ENCODE measurements at places on chromosomes 5 and 9.

GRCh38 chr9:107571148-107571547 is 81.6 kb upstream of the KLF4 start:
- DNase-seq: no peak

- no peak for DNase-seq
Measured at GRCh38 chr9:5626727-5627634, 1.9 kb upstream of the RIC1 start.

GRCh38 chr9:37798677-37799076 is 1.9 kb upstream of the DCAF10 start:
- no peak for DNase-seq

- no peak for DNase-seq
Measured at GRCh38 chr9:113151696-113152630, 1.2 kb downstream of the SLC31A2 start.

GRCh38 chr9:35102465-35102768 is 514 bp downstream of the STOML2 start:
- no peak for DNase-seq

DNA sequence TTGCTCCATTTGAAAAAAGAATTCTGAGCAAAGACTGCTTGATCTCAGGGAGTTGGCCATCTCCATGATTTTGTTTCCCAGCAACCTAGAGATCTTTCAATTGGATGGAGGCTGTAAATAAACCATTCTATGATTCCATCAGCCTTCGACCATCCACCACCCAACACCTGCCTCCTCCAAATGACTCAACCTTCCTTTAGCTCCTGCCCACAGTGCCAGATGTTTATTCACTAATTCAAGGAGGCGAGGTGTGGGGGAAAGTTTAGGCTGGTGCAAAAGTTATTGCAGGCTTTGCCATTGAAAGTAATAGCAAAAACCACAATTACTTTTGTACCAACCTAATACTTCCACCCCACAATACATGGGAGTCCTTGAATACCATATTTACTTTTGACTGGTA is 327.5 kb downstream of the CAAP1 start:
- DNase-seq: no peak

DNA sequence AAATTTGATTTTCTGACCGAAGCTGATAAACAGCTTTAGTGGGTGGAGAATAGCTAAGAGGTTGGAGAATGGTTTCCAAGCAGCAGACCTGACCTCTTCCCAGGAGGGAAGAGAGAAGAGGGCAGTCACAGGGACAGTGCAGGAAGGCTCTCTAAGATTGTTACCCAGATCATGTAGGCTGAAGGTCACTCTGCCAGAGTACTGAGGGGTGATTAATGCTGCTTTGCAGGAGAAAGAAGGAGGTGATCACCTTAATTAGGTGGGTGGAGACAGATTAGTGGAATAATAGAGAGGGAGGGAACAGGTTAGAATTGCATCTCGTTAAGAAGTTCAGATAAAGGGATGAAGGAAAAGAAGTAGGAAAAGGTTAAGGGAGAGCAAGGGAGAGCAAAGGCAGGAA is 440.5 kb downstream of the BRINP1 start:
- no peak for DNase-seq

GRCh38 chr9:134163371-134164196 is 780 bp downstream of the RNU6ATAC start:
- no peak for DNase-seq

DNA sequence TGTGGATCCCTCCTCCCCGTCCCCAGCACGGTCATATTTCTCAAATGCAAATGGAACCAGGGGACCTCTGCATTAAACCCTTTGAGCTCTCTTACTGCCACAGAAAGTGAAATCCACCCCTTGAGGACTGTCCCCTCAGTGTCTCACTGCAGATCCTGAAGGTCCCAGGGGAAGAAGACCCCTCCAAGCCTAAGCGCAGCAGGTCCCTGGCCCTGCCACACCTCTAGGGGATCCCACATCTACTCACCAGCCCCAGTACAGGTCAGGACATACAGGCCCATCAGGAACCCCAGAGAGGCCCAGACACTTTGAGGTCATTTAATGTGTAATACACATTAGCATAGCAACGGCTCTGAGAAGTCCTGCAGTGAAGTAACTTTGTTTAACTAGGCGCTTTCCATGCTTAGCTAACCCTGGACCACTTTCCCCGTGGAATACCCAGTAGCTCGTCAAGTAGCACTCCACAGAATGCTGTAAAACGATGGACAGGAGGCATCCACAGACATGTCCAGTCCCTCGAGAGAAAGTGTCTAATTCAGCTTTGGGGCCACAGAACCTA is 54.7 kb upstream of the ALDH1B1 start:
- no peak for DNase-seq

DNA sequence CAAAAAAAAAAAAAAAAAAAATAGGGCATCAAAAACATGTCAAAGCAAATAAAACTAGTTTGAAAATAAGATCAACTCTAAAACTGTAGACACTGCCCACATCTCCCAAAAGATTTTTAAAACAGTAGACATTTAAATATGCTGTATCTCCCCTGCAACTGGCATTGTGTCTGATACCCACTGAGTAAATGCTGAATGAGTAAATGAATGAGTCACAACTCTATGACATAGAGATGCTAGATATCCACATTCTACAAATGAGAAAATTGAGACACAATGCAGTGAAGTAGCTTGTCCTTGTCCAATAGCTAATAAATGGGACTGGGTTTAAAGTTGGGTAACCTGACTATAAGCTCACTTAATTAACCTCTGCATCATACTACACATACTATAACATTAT is 14.1 kb upstream of the MAP1B start:
- DNase-seq: no peak

DNA sequence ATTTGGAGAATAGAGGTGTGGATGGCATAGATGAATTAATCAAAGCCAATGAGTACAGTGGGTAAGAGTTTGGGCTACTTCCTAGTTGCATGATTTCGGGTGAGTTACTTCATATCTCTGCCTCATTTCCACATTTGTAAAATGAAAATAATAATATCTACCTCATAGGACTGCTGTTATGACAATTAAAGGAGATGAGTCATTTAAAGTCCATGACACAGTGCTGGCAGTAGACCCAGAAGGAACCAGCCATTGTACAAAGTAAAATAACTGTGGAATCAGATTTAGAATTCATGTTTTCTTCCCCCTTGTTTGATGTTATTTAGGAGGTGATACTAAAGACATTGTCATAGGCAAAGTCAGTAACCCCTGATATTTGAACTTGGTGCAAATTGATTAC is 139.5 kb upstream of the SLC27A6 start:
- no peak for DNase-seq

DNA sequence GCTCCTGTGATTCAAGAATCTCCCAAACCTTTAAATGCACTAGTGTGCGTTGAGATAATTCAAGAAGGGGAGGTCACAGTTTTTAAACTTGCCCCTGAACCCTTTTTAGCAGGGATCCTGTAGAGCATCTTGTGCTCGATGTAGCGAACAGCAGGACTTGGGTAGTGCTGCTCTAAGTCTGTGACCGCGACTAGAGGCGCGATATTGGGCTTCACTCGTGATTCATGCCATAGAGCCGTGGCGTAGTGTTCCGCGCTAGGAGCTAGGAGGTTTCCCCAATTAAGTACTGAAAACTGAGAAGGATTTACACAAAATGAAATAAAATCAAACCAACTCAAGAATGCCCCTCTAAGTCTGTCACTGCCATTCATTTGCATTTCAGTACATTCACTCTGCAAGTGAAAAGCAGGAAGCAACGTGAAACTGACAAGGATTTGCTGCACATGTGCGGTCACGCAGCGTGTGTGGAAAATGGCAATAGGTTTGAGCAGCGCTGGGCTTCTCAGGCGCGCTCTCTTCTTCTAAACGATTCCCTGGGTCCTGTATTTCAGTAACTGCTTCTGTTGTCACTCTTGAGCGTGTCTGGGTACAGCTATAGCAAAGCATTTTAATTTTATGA is 1135.9 kb upstream of the WWC1 start:
- no peak for DNase-seq

DNA sequence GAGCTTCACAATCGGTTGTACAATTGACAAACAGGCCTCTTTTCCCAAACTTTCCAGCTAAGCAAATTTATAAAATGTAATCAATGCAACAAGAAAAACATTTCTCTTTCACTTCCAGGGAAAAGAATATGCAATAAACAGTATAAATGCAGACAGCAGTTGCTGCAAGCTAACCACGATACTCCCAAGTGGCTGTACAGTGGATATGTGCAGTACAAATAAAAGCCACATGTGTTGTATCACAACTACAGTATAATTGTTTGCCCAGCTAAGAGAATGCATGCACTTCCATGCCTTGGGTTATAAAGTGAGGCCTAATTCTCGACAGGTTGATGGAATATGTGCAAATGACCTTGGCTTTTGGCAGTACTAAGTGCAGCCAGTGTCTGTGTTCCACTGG is 16.7 kb upstream of the PDCL start:
- DNase-seq: no peak

GRCh38 chr9:113501129-113501686 is 37.7 kb downstream of the RGS3 start:
- no peak for DNase-seq

- no peak for DNase-seq
Measured at GRCh38 chr5:16536246-16536645, 70.6 kb upstream of the ZNF622 start.

GRCh38 chr5:87008751-87009560 is 258.7 kb upstream of the RASA1 start:
- DNase-seq: no peak

DNA sequence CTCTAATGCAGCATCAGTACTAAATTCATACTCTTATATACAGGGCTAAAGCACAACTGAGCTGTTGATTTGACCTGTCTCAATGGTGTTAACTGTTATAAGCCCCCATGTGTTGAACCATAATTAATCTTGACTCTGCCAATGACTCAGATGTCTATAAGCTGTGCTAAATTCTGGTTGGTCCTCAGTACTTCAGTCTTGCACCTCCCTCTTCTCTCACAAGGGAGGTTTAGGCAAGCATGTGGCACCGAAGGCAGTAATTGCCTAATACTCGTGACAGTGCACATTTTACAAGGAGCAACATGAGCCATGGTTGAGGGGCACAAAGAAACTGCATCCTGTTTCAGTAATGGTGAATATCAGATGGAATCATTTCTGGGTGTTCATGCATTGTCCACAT is 255.9 kb downstream of the TRPM3 start:
- no peak for DNase-seq

DNA sequence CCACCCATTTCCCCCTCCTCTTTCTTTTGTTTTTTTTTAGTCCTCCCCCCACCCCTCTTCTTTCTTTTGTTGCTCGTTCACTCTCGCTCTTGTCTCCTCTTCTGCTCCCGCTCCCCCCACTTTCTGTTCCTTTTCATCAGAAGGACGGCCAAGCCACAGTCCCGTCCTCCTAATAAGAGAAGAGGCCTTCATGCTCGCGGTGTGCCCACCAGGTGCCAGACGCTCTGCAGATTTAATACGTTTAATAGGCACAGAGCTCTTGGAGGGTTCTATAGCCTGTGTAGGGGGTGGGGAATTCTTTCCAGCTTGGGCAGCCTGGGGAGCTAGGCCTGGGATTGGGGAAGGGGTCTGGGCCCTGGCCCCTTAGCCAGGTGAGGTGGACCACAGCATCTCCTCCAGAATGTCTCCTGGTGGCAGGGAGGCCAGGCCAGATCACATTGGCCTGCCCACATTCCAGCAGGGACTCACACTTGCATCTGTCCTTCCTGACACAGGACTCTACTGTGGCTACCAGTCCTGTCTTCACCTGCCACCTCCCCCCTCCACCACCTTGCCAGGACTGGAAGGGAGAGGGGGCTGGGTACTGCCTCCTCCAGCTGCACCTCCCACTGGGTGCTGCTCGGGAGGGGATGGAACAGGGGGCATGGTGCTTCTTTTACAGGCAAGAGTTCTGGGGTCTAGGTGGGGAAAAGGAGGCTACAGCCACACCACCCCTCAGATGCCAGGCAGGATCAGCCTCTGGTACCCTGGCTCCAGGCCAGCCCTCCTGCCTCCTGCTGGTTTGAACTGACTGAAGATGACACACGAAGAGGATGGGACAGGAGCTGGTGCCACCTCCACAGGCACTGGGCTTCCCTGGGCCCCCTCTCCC is 6.1 kb upstream of the BARX1 start:
- DNase-seq: no peak

- no peak for DNase-seq
Measured at GRCh38 chr5:65047948-65048690, 279.4 kb downstream of the CWC27 start.

DNA sequence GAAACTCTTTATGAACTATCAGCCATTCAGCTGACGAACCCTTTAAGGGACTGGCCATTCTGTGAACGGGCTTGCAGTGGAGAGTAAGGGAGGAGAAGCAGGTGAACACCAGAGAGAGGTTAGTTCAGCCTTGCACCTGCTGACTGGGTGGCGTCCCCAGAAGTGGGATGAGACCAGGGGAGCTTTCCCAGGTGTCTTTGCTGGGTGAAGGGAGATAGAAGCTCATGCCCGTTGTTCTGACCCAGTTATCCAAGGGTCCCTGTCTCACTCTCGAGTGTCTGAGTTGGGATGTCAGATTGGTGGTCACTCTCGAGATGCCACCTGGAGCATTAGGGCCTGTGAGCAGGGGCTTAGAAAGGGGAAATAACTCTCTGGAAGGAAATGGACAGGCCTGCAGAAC is 68.7 kb downstream of the MSX2 start:
- DNase-seq: no peak

- DNase-seq: no peak
Measured at GRCh38 chr5:71601222-71602026, 14.3 kb downstream of the MCCC2 start.

DNA sequence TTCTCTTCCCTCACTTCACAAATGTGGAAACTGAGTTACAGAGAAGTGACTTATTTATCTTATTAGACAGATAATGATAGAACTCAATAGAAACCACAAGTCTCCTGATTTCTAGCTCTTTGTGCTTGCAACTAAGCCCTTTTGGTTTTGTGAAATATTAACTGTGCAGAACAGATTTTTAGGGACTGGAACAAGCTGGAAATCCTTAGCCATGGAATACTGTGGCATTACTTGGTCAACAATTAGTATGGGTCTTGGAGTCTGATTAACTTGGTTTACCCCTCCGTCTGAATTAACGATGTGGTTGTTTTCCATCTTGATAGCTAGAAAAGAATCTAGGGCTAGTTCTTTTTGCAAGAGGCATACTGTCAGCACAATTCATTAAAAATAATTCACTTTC is 584 bp upstream of the KLF9 start:
- DNase-seq: no peak

GRCh38 chr9:116870566-116870965 is 183.5 kb downstream of the TRIM32 start:
- DNase-seq: no peak

GRCh38 chr9:1008216-1008615 is 31.8 kb downstream of the DMRT3 start:
- no peak for DNase-seq

DNA sequence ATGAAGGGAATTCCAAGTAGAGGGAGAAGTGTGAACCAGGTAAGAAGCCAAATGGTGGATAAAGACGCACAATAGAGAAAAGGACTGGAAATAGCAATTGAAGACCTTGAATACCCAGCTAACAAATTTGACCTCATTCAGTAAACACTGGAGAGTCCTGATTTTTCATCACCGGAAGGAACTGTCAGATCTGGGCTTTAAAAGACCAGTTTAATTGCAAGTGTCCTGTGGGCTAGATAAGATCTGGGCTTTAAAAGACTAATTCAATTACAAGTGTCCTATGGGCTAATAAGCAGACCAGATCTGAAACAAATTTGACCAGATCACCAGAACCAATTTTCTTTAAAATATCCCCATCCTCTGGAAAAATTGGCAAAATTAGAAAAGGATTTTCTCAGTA is 380.0 kb downstream of the ACTL7B start:
- DNase-seq: no peak

- no peak for DNase-seq
Measured at GRCh38 chr9:128055344-128056040, 11.6 kb downstream of the NAIF1 start.

Measured in NCI-H1092 (cell line).